CD4-positive, alpha-beta T cell treated with Interleukin-10 for 1 hour (primary cell): ENCODE measurements at places on chromosomes 11 and 22.

- DNase-seq: no peak
These were observed 212.9 kb downstream of the CADM1 start for GRCh38 chr11:115291325-115291724.

GRCh38 chr11:133692126-133692934 is 153.0 kb downstream of the SPATA19 start:
- DNase-seq: no peak

DNA sequence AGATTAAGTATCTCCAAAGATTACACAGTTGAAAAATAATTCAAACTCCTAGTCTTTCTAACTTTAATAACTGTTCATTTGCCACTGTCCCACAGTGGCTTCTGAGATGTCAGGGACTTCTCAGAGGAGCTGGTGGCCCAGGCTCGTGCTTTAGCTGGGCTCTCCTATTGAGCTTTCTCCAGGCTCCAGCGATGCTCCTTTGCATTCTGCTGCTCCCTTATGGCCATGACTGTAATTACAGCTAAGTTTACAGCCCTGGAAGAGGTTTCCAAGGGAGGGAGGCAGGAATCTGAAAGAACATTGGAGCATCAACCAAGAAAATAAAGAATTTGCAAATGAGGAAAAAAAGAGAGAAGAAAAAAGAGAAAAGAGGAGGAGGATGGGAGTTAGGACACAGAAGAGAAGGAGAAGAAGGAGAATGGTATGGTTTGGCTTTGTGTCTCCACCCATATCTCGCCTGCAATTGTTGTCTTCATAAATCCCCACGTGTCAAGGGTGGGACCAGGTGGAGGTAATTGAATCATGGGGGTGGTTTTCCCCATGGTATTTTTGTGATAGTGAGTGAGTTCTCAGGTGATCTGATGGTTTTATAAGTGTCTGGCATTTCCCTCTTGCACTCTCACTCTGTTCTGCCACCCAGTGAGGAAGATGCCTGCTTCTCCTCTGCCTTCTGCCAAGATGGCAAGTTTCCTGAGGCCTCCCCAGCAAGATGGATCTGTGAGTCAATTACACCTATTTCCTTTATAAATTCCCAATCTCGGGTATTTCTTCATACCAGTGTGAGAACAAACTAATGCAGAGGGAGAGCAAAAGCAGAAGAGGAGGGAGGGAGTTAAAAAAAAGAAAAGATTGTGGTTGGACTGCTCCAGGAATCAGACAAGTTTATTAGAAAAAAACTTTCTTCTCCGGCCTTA is 857.0 kb downstream of the KCNA4 start:
- no peak for DNase-seq

GRCh38 chr22:49963647-49964026 is 3.1 kb downstream of the PIM3 start:
- peak; percentile 38 for DNase-seq

DNA sequence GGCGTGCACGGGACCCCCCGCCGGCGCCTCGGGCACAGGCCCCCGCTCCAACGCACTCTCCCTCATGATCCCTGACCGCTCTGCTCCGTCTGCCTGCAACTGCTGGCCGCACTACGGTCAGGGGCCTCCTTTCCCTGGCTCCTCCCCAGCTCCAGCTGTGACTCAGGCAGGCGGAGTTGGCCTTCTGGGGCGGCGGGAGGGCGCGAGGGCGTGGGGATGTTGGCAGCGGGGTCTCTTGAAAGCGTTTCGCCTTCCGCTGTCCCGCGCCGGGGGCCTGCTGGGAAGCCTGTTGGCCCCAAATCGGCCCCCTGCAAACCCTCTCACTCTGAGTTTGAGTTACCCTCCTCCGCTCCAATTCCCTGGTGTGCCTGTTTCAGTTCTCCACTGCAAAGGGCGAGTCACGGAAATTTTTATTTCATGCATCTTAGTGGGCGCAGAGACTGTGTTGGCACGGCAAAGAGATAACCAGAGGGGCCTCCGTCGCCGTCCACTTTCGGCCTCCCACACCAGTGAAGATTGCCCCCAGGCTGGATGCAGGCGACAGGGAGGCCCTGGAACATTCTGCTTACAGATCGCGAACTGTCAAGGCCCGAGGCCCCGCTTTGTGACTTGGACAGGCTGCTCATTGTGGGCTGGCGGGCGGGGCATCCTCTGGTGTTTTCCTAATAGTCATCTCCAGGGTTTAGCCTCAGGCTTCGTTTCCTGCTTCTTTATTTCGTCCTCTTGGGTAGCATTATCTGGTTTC is at the start of gene CAVIN3:
TSS of gene CAVIN3 (minus strand) at position 91 of the 745 bp plus-strand sequence. CDS start at position 66, 25 bp downstream.
- DNase-seq: peak; percentile 3

DNA sequence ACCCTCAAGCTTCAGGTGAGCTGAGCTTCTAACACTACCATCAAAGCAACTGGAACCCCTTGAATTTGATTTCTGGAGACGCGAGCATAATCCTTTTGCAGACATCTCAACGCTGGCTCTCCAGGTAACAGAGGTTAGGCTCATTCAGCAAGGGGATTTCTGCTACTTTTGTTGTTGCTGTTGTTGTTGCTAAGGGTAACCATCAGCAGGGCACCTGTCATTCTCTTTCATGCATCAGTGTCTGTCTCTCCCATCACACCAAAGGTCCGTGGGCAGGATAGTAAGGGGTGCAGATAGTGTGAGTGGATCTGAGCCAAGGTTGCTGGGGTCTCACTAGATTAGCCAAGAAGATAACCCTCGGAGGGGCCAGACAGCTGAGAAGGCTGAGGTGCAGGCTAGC is 90.3 kb downstream of the TP53I11 start:
- DNase-seq: no peak
